ENCODE measurements at places on chromosomes 4 and X.

- DNase-seq: no peak
These were observed 15.3 kb upstream of the ANXA5 start for GRCh38 chr4:121712001-121712651.

DNA sequence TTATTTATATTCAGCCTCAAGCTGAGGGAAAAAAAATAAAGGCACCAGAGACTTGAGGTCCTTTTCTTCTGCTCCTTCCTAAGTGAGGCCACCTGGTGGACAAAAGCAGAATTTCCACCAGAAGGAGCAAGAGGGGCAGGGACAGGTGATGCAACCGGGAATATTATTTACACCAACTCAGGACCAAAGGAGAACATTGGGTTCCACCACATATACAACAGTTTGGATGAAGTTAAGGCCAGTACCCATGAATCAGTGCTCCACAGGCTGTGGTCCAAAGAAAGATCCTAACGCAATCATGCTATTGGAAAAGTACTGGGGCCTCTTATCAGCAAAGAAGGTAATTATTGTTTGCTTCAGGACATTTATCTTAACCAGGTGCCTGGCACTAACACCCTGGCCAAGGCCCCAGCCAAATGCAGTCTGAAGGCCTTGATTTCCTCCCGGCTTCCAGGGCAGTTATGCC lies 57.4 kb downstream of the TSC22D3 start:
- peak; percentile 83 for DNase-seq

- no peak for DNase-seq
These were observed 230.2 kb downstream of the CLCN4 start for GRCh38 chrX:10387011-10387410.

GRCh38 chrX:123422875-123423274 lies 238.8 kb downstream of the GRIA3 start:
- no peak for DNase-seq

GRCh38 chrX:126338916-126339315 lies 172.8 kb upstream of the DCAF12L2 start:
- no peak for DNase-seq

DNA sequence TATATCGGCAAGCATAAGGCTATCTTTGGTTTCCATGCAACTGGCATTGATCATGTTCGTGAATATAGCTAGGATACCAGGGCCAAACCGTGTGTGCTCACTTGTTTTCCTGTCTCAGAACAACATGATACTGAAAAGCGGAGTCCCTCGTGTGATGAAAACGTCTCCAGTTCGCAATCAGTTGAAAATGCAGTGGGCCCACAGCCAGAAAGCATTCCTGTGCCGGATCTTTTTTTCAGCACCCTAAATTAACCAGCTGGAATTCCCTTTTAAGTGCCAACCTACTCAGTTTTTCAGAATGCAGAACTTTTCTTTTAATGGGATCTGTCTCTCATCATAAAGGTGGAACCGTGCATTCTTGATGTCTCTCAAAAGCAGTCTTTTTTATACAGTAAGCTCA lies 130.8 kb upstream of the FRG1 start:
- DNase-seq: no peak

DNA sequence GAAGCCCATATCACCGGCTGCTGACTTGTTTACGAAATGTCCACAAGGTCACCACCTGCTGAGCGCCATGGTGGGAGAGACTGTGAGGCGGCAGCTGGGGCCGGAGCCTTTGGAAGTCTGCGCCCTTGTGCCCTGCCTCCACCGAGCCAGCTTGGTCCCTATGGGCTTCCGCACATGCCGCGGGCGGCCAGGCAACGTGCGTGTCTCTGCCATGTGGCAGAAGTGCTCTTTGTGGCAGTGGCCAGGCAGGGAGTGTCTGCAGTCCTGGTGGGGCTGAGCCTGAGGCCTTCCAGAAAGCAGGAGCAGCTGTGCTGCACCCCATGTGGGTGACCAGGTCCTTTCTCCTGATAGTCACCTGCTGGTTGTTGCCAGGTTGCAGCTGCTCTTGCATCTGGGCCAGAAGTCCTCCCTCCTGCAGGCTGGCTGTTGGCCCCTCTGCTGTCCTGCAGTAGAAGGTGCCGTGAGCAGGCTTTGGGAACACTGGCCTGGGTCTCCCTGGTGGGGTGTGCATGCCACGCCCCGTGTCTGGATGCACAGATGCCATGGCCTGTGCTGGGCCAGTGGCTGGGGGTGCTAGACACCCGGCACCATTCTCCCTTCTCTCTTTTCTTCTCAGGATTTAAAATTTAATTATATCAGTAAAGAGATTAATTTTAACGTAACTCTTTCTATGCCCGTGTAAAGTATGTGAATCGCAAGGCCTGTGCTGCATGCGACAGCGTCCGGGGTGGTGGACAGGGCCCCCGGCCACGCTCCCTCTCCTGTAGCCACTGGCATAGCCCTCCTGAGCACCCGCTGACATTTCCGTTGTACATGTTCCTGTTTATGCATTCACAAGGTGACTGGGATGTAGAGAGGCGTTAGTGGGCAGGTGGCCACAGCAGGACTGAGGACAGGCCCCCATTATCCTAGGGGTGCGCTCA lies 8.7 kb upstream of the MSANTD1 start:
- no peak for DNase-seq

GRCh38 chrX:4091046-4091760 lies 377.8 kb upstream of the PRKX start:
- DNase-seq: no peak

DNA sequence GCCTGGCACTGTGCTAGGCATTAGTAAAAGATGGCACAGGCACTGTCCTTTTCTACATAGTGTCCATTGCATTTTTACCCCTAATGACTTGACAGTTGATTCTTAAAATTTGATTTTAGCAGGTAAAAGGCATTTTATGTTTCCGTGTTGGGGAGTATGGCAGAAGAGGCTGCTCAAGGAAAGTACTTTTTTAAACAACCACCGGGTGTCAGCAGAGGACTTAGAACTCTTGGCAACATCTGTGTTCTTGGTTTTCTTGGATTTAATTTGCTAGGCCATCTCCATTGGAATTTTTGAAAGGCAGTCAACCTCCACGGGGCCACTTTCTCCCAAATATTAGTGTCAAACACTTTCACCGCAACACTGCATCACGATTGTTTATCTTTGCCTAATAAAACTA lies 102.9 kb downstream of the TSPAN7 start:
- no peak for DNase-seq

- no peak for DNase-seq
These were observed 366.8 kb downstream of the FBXW7 start for GRCh38 chr4:152168987-152169616.

GRCh38 chrX:77740376-77740905 lies 45.6 kb downstream of the ATRX start:
- DNase-seq: no peak

GRCh38 chr4:1510931-1511330 lies 104.7 kb upstream of the NKX1-1 start:
- no peak for DNase-seq

DNA sequence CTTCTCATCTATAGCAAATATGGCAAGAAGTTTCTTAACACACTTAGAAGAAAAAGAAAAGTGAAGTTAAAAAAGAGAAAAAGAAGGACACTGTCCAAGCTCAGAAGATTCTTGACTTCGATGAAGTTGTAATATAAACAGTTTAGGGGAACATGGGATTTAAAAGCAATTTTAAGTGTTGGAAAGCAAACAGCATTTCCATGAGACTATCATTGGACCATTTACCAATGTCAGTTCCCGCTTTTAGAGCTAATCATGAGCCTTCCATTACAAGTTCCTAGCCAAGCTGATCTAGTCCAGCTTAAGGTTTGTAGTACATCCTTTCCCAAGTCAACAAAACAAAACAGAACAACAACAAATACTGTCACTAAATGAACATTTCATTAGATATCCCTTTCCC lies 45.1 kb upstream of the FGF2 start:
- DNase-seq: no peak

- DNase-seq: no peak
These were observed 225.4 kb downstream of the PTTG2 start for GRCh38 chr4:38185406-38186144.

GRCh38 chr4:82519072-82519471 lies 42.7 kb downstream of the TMEM150C start:
- DNase-seq: no peak

DNA sequence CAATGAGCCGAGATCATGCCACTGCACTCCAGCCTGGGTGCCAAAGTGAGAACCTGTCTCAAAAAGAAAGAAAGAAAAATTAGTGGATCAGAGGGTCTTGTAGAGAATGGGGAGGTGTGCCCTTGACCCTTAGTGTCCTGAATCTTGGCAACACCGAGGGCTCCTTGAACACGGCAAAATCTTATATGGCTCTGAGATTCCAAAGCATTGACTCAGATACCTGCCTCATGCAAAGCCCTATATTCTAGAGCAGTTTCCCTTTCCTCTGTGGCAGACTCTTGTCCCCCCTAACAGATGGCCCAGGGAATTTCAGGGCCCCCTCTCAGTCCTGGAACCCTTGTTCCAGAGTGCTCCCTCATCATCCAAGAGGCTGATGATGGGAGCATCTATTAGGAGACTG lies 6.8 kb downstream of the CLDN2 start:
- DNase-seq: no peak

- no peak for DNase-seq
These were observed 19.4 kb upstream of the AFAP1 start for GRCh38 chr4:7959078-7959477.

- DNase-seq: no peak
These were observed 28.2 kb downstream of the ODAPH start for GRCh38 chr4:75584067-75584466.

DNA sequence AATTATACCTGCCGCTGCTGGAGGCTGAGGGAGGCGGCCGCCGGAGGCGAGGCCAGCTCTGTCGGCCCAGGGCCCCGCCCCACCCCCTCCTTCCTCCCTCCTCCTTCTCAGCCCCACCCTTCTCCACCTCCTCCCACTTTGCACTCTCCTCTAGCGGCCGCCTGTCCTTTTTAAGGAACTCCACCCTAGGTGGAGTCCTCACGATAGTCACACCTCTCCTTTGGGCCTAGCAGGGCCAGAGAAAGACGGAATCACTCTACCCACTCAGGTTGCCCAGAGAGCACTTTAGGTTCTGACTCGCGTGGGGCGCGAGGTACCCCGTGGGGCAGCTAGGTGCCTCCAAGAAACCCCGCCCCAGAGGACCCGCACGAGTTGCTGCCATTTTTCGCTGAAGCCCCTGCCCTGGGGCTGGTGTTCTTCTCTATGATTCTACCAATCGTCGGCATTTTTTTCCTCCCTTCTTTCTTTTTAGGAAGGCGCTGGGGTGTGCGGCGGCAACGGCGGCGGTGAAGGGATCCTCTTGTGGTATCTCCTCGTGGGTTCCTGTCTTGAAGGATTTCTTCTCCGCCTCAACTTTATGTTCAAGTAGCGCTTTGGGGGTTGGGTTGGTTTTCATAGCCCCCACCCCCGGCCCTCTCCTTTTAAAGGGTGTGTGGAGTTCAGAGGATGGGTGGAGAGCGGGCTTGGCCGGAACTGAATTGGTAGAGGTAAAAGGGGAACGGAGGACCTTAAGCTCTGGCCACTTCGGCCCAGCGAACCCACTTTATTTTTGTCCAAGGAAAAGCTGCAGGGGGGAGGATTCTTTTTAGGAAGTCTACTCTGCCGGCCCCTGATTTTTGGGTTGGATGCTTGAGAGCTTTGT lies at the start of gene KLF8:
KLF8 (plus strand) TSS at position 136 of the 862 bp plus-strand sequence. CDS start 979 bp downstream, outside the sequence.
- peak; percentile 77 for DNase-seq

DNA sequence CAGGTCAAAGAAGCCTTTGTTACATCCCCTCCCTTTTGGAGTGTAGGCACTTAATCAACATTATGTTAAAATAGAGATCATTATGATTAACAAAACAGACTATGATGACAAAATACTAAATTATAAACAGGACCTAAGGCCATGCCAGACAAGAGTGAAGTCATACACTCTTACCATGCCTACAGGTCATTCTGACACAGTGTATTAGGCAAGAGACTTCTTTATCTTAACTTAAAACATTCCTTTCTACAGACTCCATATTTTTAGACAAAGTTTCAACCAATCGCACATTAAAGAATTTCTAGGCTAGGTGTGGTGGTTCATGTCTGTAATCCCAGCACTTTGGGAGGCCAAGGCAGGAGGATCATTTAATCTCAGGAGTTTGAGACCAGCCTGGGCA lies 128.6 kb upstream of the SLC34A2 start:
- no peak for DNase-seq

DNA sequence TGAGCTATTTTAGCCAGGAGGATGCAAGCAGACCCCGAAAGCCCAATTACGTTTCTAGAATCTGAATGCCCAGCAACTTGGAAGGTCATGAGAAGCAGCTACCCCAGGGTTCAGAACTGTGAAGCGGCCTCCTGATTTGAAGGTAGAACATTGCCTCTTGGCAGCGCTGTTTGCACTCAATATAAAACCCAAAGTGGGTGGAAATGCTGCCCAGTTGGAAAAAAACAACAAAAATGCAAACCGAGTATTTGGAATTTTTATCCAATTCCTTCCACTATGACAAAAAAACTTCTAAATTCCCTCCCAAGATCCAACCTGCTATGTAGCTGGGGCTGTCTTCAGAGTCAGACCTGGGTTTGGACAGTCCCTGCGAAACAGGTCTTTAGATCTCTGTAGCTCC lies 103.3 kb upstream of the RBPJ start:
- no peak for DNase-seq

GRCh38 chr4:93396272-93396671 lies 432.3 kb upstream of the ATOH1 start:
- no peak for DNase-seq

DNA sequence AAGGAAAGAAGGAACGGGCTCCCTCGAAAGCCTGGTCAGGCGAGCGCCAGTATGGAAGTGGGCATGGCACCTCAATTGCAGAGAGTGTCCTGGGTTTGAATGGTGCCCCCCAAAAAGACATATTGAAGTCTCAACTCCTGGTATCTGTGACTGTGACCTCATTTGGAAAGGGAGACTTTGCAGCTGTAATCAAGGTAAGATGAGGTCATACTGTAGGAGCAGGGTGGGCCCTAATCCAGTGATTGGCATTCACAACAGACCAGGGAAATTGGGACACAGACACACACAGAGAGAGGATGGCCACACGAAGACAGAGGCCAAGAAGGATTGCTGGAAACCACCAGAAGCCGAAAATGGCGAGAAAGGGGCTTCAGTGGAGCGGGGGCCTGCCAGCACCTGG lies 6.4 kb downstream of the ZFP92 start:
- no peak for DNase-seq

DNA sequence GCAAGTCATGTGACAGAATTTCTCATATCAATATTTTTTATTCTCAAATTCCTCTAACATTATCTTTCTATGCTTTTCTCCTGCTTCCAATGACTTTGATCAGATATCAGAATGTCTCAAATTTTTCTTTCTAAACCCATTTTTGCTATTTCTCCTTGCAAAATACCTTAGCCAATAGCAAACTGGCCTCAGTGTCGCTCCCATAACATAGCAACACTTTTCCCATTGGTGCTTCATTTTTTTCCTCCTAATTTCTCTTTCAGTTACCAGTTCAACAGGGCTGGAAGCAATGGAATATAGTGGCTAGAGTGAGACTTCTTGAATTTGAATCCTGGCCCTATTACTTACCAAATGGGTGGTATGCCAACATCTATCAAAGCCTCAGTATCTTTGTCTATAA lies 1091.6 kb downstream of the C4orf33 start:
- DNase-seq: no peak

DNA sequence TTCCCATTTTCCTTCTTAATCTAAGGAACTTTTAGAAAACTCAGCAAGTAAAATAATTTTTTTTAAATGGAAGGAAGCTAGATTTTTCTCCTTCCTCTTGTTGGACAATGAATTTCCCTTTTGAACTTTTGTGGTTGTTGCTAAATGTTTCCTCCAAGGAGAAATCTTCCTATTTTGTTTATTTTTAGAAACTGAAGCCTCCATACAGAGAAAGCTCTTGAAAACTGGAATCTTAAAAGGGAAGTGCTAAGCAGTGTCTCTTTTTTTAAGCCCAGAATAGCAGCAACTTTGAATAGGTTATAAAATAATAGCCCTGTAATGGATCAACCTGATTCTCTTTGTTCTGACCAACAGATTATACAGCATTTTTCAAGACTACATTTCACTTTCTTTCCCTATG lies 15.1 kb upstream of the DCLK2 start:
- DNase-seq: no peak

- DNase-seq: no peak
These were observed 4.9 kb downstream of the OPHN1 start for GRCh38 chrX:68428431-68428830.

Data from H9 (cell line).